ENCODE measurements at places on chromosomes 2 and 18.

GRCh38 chr2:122136056-122136455 is 380.6 kb downstream of the TSN start:
- DNase-seq = peak; percentile 48

GRCh38 chr2:29482867-29483266 is 367.7 kb downstream of the CLIP4 start:
- DNase-seq = no peak

DNA sequence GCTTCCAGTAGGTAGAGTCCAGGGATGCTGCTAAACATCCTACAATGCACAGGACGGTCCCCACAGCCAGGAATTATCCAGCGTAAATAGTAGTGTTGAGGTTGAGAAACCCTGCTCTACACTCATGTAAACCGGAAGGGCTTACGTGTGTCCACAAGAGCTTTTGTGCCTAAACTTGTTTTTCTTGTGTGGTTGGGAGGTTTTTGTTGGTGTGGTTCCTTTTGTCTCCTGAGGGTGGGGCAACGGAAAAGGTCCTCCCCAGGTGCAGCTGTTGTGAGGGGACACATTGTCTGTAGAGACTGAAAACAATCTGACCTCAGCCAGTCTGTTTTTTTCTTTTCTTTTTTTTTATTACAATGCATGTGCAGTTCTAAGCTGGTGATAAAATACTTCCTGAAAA is 72.7 kb upstream of the MGAT5 start:
- DNase-seq = no peak

DNA sequence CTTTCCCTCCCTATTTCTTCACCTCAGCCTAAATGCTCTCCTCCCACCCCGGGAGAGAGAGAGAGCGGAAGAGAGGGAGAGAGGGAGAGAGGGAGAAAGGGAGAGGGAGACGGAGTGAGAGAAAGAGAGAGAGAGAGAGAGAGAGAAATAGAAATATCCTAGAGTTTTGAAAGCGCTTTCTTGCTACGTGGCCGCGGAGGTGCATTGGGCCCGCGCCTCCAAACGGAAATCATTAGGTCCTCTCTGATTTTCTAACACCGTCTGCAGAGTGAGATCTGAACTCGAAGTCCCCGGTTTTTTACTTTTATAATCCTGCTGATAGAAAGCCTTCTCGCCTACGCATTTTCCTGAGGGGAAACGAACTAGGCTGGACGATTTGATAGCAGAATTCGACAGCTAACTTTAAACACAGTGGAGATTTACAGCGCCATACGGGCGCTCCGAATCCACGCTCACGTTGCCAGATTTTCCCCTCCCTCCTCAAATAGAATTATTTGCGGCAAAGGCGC is 903 bp upstream of the EVX2 start:
- no peak for DNase-seq

- no peak for DNase-seq
Measured at GRCh38 chr2:175062787-175063585, 57.8 kb upstream of the CHN1 start.

GRCh38 chr18:39453882-39454281 is 1888.3 kb upstream of the CELF4 start:
- DNase-seq = peak; percentile 37

- peak; percentile 59 for DNase-seq
Measured at GRCh38 chr2:238376884-238377391, 49.8 kb upstream of the ASB1 start.

- no peak for DNase-seq
Measured at GRCh38 chr2:240259924-240260529, 119.6 kb upstream of the OTOS start.

Measured in GM03348 (cell line).